Activated CD8-positive, alpha-beta memory T cell treated with anti-CD3 and anti-CD28 coated beads for 1 hour (primary cell): ENCODE measurements at places on chromosomes 6 and 20.

GRCh38 chr6:170456334-170456733 lies 96.8 kb downstream of the PSMB1 start:
- no peak for DNase-seq

DNA sequence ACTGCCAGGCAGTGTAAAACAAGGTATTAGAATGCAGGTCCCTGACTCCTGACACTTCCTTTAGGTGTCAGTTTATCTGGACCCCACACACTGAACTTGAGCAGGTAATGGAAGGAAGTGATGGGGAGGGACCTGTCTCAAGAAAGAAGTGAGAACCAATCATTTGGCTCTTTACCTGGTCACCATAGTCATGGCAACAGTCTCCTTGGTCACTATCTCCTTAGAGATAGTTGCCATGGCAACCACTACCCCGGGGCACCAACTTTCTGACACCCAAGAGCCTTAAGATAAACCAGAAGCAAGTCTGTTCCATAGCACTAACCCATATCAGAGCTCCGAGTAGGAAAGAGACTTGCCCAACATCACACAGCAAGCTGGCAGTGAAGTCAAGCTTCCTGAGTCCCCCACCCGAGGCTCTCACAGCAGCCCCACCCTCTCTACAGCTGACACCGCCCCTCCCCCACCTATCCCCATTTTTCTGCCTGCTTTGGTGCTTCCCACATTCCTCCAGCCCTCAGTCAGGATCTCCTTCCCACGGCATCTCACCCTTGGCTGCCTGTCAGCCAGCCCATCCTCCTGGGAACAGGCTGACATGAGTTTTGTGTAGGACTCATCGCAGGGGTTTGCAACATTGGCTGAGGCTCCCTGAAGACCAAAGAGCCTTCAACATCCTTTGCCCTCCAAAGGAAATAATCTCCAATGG lies 16.3 kb upstream of the HM13 start:
- no peak for DNase-seq

- no peak for DNase-seq
Measured at GRCh38 chr20:1876975-1877608, 18.1 kb upstream of the SIRPA start.

DNA sequence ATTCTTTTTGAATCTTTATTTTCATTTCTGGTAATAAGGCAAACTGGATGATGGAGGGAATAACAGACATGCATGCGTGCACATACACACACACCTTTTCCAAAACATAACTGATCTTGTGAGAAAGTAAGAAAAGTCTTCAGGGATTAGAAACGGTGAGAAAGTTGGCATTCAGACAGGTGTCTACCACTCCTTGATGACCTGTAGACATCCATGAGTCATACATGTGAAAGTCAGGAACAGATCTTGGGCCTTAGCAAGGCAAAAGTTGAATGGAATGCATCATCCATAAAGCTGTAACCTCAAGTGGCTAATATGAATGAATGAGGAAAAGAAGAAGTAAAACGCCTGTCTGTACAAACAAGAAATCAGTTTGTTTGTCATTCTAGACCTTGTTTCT lies 97.3 kb downstream of the GRIK2 start:
- DNase-seq = no peak
